ENCODE measurements at places on chromosomes 16 and 17. TPM values are rescaled to one million over a fixed set of nuclear protein-coding genes. Genes with fewer than 3 reads are reported as not detected.
A peak's percentile ranks its signal among the peaks of the same experiment; 100 is the strongest.

GRCh38 chr17:4161192-4161966 is 18.4 kb downstream of the CYB5D2 start:
- H3K36me3 ChIP-seq, result no peaks in the 10 kb centered on the region
- H3K27ac ChIP-seq, result peak overlapping the region; percentile 8
- H3K27me3 ChIP-seq, result no peaks in the 10 kb centered on the region
- no peak overlapping the region for H3K4me3 ChIP-seq

DNA sequence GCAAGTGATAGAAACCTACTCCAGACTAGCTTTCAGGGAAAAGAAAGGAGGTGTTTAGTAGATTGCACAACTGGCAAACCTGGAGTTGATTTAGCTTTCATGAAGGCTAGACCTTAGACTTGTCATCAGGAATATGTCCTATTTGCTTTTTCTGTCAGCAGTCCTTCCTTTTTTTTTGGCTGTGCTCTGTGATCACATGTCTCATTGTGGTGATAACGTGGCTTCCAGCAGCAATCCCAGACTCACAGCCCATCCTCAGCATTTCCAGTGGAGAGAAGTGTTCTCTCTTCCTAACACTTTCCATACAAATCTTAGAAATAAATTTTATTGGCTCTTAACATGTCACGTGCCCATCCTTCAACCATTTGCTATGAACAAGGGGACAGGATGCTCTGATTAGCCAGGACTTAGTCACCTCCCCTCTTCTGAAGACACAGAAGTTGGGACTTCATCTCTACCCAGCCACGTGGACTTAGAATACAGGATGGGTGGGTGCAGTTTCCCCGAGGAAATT is 74.7 kb downstream of the CDH13 start:
- H3K27ac ChIP-seq, result no peak overlapping the region
- no peaks in the 10 kb centered on the region for H3K36me3 ChIP-seq
- H3K4me1 ChIP-seq, result peaks cover 7% of the 10 kb centered on the region
- no peak overlapping the region for H3K4me3 ChIP-seq
- peaks cover 4% of the 10 kb centered on the region for H3K27me3 ChIP-seq

- H3K27me3 ChIP-seq, result no peaks in the 10 kb centered on the region
- no peaks in the 10 kb centered on the region for H3K4me1 ChIP-seq
- no peaks in the 10 kb centered on the region for H3K36me3 ChIP-seq
- DNase-seq, result no peak
These were observed 41.1 kb upstream of the CDH13 start for GRCh38 chr16:82585675-82586074.

PPY gene
- total RNA-seq, result not detected

MILR1 gene
- total RNA-seq, result not detected

SNRNP25 gene
- total RNA-seq, result 79.1 TPM

Measured in neural crest cell (in vitro differentiated cells).